ENCODE measurements at places on chromosomes 5 and 9.

- DNase-seq = no peak
Measured at GRCh38 chr5:4661836-4662235, 478.3 kb upstream of the ADAMTS16 start.

GRCh38 chr5:1733369-1733768 lies 66.3 kb downstream of the MRPL36 start:
- DNase-seq = no peak

DNA sequence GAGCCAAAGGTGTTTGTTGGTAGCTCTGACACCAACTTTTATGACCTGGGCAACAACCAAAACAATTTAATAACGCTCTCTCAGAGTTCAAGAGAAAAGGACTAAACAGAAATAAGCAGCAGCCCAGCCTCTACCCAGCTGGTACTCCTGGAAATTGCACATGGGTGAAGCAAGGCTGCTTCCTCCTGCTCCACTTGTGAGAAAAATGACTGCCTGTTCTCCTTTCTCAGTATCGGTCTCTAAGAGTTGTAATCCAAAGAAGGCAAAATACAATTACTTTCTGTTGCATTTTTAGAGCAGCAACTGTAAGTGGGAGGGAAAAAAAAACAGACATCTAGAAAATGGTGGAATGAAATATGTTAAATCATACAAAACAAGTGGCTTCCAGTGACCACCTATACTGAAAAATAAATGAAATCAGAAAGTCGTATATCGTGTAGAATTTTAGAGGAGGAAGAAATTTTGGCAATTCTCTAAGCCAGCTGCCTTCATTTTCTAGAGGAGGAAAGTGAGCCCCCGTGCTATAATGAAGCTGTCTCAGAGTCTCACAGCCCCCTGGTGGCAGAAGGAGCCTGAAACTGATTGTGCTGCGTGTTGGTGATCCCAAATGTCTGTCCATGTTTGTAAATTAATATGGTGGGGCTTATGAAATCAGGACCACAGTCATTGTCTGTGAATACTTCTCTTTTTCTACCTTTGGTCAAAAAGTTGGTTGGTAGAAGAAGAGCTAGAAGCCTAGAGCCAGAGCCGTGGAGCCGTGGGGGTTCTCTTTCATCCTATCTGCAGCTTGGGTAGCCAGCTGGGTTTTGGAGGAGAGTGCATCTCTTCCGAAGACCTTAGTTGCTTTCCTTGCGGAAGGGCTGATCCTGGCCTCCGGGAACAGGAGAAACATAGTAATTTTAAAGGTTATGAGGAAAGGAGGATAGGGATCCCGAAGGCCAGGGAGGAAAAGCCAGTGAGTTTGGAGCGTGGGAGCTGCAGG lies 139.9 kb downstream of the PIP5K1B start:
- DNase-seq = no peak

- DNase-seq = no peak
Measured at GRCh38 chr5:154756868-154757813, 2.0 kb downstream of the LARP1 start.

- no peak for DNase-seq
Measured at GRCh38 chr9:20754556-20754955, 70.5 kb downstream of the FOCAD start.

GRCh38 chr9:112535811-112536210 lies 49.2 kb downstream of the KIAA1958 start:
- DNase-seq = no peak

DNA sequence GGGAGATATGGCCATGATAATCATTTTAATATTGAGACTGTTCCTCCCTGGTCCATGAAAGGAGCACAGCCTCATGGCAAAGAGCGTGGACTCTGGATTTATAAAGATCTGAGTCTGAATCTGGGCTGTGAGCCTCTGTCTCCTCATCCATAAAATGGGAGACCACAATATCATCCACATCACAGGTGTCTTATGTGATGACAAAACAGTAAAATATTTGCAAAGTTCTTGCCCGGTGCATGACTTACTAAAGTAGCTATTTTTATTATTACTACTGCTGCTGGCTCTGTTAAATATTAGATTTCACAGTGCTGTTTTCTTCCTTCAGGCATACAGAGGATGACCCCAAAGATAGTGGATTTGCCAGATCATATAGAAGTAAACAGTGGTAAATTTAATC lies 74.1 kb downstream of the TEK start:
- DNase-seq = no peak

DNA sequence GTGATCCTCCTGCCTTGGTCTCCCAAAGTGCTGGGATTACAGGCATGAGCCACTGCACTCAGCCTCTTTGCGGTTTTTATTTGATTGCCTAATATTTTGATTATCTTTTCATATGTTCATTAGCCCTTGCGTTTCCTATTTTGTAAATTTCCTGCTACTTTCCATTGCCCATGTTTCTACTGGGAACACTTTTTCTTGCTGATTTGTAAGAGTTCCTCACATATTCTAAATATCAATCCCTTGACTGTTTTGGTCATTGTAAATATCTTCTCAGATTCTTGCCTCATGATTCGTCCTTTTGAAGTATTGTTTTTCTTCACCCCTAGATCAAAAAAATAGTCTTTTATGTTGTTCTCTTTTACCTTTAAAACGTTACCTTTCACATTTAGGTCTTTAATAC lies 37.9 kb upstream of the TTC1 start:
- DNase-seq = no peak

GRCh38 chr5:137316346-137316736 lies 182.8 kb downstream of the SPOCK1 start:
- no peak for DNase-seq

GRCh38 chr9:92631452-92632343 lies 38.2 kb downstream of the IPPK start:
- DNase-seq = no peak

- no peak for DNase-seq
Measured at GRCh38 chr5:134371834-134372340, 518 bp downstream of the UBE2B start.

- DNase-seq = no peak
Measured at GRCh38 chr5:139562847-139563246, 1.7 kb downstream of the UBE2D2 start.

DNA sequence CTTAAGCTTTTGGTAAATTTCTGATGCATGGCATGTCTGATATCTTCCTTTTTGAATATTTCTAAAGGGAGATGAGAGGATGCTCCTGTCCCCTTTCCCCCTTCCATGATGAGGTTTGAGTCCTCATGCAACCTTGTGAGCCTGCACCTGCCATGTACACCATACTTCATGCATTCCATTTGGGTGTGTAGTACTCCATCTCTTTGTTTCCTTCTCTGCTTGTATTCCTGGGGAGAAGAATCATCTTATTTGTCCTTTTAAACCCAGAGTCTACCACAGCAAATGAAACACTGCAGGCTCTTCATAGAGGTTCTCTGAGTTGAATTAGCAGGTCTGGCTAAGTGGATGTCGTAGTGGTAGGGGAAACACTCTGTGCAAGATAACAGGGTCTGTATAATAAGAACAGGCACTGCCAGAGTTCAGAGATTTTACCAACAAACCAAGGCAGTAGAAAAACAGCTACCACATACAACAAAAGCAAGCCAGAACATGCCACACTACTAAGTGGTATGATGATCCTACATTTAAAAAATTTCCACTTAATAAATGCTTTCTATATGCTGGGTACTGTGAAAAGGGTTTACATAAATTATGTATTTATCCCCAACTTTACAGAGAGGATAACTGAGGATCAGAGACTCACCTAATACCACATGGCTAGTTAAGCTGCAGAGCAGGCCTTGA lies 439.8 kb upstream of the GRIA1 start:
- DNase-seq = no peak

DNA sequence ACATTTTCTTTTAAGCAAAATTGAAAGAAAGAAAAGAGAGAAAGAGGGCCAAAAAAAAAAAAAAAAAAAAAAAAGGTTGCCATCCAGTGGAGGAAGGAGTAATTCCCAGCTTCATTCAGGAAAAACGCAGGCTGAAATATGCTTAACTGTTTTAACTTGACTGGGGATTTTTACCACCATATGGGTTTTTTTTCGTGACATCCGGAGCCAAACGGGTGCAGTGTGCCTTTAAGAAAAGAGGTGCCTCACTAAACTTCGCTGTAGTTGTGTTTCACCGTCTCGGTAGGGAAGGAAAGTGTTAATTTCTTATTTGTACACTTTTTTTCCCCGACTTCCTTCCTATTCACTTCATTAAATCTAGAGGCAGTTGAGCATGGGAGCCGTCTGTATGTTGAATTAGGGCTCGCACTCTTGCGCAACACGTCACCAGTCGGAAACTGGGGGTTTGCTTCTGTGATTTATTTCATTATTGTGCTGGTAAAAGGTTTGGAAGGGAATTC lies 143.0 kb downstream of the SMARCA2 start:
- no peak for DNase-seq

- no peak for DNase-seq
Measured at GRCh38 chr9:71609448-71609830, 158.9 kb downstream of the CEMIP2 start.

GRCh38 chr9:89916001-89916597 lies 311.3 kb downstream of the GADD45G start:
- DNase-seq = no peak

- no peak for DNase-seq
Measured at GRCh38 chr5:65927503-65928321, 1.3 kb downstream of the ERBIN start.

DNA sequence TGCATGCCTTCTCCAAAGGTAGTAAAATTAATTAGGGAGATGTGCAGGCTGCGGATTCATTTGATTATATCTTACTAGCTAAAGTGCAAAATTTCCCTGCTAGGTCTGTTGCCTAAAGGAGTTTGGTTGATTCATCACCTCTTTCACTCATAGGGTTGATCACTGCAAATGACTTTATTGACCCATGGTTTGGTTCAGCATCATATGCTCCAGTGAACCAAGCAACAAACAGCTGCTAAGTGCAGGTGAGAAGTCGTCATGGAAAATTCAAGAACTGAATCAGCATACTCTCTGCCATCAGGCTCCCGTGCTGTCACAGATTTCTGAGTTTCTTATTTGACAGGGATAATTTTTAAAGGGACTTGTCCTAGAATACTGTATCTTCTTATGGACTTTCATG lies 571.8 kb upstream of the CDH18 start:
- DNase-seq = no peak

GRCh38 chr9:130905125-130905901 lies 8.7 kb upstream of the QRFP start:
- DNase-seq = no peak

DNA sequence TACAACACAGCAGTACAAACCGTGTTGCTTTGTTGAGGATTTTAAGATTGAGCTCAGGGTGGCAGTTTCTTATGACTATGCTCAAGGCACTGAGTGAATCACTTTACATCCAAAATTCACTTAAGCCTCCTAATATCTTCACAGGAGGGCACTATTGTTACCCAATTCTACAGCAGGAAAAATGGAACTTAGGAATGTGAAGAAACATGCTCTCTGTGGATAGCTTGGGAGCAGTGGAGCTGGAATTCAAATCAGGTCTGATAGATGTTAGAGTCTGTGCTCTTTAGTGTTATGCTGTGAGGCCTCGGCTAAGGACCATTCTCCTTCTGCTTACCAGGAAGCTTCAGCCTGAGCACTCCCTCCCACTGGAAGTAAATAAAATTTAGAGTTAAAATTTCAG lies 18.7 kb upstream of the HMHB1 start:
- DNase-seq = no peak

DNA sequence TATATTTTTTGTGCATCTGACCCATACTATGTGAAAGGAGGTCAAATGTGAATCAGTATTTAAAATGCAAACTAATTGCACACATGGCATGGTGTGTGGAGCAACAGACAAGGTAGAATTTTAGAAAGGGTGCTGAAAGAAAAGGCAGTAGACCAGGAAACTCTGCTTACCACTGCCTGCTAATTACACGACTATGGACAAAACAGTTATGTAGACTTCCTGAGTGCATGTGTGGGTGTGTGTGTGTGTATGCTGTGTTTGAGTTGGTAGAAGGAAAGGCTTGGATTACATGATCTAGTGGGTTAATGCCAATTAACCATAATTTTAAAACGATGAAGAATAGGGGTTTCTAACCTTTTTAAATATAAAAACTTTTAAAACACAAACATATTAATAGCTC lies 349.9 kb downstream of the SH3GL2 start:
- DNase-seq = no peak

- DNase-seq = no peak
Measured at GRCh38 chr9:2043881-2044462, 28.8 kb downstream of the SMARCA2 start.

- DNase-seq = no peak
Measured at GRCh38 chr9:37486616-37487548, 1.1 kb downstream of the POLR1E start.

DNA sequence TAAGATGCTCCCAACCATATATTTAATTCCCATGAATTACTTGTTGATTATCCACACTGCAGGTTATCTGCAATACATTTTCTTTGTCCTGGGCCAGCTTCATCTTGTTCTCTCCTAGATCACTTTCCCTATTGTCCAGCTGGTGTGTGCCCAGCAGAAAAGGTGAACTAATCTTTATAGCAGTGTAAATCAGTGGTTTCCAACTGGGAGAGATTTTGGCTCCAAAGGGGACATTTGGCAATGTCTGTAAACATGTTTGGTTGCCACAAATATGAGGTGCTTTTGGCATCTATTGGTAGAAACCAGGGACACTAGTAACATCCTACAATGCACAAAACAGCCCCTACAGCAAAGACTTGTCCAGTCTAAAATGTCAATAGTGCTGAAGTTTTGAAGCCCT lies 20.1 kb upstream of the ERBIN start:
- DNase-seq = no peak

GRCh38 chr5:136698970-136699369 lies 333.6 kb upstream of the TRPC7 start:
- no peak for DNase-seq

- no peak for DNase-seq
Measured at GRCh38 chr5:38645508-38645907, 89.1 kb upstream of the LIFR start.

DNA sequence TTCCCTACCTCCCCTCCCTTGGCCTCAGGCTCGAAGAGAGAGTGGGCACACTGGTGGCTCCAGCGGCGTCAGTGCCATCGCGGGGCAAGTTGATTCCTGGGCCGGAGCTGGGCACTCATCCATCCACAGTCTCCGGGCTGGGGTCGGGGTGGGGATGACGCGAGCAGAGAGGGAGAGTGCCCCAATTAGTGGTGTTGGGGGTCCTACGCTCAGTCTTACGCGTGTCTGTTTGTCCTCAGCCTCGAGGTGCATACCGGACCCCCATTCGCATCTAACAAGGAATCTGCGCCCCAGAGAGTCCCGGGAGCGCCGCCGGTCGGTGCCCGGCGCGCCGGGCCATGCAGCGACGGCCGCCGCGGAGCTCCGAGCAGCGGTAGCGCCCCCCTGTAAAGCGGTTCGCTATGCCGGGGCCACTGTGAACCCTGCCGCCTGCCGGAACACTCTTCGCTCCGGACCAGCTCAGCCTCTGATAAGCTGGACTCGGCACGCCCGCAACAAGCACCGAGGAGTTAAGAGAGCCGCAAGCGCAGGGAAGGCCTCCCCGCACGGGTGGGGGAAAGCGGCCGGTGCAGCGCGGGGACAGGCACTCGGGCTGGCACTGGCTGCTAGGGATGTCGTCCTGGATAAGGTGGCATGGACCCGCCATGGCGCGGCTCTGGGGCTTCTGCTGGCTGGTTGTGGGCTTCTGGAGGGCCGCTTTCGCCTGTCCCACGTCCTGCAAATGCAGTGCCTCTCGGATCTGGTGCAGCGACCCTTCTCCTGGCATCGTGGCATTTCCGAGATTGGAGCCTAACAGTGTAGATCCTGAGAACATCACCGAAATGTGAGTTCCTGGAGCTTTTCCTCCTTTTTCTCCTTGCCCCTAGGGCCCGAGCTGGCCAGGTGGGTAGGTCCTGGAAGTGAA lies 861 bp downstream of the NTRK2 start:
- DNase-seq = no peak

GRCh38 chr5:6202968-6203365 lies 175.4 kb downstream of the MED10 start:
- DNase-seq = no peak

GRCh38 chr5:115589043-115589442 lies 13.2 kb downstream of the TICAM2 start:
- no peak for DNase-seq

Measured in stimulated activated CD4-positive, alpha-beta T cell treated with anti-CD3 and anti-CD28 coated beads, Interleukin-1b, Interleukin-23, amount 100 ng/mL, for 1 hour (primary cell).